Occipital lobe (tissue), 3 donors: ENCODE measurements at places on chromosomes 4 and X.

GRCh38 chrX:153763298-153763932, 634 bp upstream of the PLXNB3 start:
- no peak for DNase-seq

GRCh38 chr4:159104694-159105414, 2.0 kb downstream of the RAPGEF2 start:
- no peak for DNase-seq

DNA sequence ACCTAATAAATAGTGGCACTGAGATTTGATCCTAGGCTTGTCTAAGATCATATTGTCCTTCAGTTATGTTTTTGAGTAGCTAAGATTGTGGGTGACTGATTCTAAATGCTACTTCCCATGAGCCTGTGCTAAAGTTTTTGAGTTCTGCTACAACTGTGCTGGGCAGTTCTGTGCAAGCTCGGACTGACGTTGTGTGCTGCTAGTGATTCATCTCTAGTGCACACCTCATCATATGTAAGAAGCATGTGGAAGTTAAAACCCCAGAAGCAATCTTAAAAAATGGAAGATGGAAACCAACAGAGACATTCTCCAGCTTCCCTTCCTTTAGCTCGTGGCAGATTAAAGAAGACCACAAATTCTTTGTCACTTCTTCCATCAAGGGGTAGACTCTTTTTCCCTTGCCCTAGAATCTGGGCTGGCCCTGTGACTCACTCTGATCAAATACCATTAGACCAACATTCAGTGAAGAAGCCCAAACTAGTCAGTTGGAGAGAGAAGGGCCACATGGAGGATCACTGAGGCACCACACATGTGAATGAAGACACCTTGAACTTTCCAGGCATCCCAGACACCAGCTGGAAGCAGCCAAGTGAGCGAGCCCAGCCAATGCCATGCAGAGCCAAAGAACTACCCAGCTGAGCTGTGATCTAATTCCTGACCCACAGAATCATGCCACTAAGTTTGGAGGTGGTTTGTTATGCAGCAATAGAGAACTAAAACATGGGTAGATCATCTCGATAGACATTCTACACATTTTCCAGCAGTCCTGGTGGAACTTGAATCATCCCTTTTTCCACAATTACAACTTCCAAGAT, 16.8 kb downstream of the ARHGAP6 start:
- no peak for DNase-seq

DNA sequence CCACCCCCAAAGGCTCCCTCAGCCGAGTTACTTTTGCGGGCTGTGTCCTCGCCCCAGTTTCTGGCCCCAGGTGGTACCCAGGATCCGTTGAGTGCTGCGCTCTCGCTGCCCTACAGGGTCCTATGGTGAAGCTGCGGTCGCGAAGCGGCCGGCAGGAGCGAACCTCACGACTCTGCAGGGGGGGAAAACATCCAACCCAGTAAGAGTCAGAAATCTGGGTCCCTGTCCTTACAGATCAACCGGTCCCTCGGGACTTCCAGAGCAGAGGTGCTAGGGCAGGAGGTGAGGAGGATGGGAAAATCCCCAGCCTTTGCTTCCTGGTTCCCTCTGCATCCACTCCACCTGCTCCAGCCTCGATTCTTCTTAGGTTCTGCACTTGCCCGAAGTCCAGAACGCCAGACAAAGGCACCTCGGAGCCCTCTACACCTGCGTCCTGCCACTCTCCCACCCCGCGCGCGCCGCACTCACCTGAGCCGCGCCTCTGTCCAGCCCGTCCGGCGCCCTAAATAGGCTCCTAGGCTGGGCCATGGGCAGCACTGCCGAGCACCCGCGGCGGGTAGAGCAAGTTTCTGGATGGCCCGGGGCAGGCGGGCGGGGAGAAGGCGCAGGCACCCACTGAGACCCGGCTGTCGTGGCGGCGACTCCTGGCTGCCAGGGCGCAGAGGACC, at the start of gene HS3ST1:
Gene HS3ST1 (minus strand): TSS at position 664 of the 668 bp plus-strand sequence. CDS start 28,889 bp downstream, outside the sequence.
- DNase-seq = no peak

DNA sequence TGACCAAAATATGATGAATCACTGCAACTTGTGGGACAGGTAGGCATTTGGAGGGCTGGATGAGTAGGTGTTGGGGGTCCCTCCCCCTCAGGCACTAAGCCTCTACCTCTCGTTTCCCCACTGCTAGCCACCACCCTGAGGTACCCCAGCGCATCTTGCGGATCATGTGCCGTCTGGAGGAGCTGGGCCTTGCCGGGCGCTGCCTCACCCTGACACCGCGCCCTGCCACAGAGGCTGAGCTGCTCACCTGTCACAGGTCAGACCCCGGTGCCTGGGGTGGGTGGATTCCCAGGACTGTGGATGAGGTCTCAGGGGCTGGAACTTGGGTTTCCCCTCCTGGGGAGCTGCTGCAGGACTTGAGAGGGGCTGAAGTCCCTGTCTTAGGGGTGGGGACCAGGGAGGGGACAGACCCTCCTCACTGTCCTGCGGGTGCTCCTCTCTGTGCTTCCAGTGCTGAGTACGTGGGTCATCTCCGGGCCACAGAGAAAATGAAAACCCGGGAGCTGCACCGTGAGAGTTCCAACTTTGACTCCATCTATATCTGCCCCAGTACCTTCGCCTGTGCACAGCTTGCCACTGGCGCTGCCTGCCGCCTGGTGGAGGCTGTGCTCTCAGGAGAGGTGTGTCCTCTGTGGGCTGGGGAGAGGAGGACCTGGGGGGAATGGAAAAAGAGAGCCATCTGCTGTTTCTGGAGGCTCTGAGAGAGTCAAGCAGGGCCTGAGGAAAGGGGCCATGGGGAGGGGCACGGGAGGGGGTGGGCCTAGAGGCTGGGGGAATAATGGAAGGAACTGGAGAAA, 10.1 kb upstream of the ERAS start:
- DNase-seq = no peak

DNA sequence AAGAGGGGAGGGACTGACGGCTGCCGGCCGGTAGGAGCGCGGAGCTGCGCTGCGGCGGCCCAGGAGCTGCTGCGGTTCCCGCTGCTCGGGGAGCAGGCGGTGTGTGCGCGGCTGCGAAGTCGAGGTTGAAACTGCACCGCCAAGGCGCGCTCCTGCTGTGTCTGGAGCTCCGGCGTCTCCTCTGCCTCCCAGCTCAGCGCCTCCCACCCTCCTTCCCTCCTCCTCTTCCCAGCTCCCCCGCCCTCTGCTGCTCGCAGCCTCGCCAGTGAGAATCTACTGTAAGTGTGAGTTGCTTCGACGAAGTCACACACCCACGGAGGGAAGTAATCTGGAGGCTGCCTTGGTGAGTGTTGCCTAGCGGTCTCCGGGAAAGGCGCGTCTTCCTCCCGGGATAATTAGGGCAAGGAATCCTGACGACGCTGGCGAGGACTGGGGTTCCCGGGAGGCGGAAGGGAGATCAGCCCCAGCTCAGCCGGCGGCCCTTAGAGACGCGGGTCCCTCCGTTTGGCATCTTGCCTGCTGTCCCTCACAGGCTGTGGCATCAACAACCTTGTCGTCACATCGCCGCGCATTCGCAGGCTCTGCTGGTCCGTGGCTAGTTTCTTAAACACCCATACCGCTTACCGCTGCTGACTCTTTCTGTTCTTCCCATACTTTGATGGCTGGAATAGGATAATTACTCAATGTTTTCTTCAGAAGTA, at the start of gene EPHA5:
Gene EPHA5 (minus strand): TSS at position 159 of the 701 bp plus-strand sequence. CDS start 747 bp downstream, outside the sequence.
- peak; percentile 80 for DNase-seq

DNA sequence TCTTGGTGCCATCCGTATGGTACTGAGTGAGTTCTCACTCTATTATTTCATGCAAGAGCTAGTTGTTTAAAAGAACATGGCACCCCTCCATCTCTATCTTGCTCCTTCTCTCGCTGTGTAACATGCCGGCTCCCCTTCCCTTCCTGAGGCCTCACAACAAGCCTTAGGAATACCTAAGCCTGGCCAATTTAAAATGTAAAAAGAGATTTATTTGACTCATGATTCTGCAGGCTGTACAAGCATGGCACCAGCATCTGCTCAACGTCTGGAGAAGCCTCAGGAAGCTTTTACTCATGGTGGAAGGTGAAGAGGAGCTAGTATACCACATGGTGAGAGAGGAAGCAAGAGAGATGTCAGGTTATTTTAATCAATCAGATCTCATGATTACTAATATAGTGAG, 90.4 kb upstream of the NUDT10 start:
- DNase-seq = no peak
